ENCODE measurements at places on chromosomes 5 and 9.
A peak's percentile ranks its signal among the peaks of the same experiment; 100 is the strongest.

GRCh38 chr5:58972301-58972700 lies 389.4 kb downstream of the RAB3C start:
- DNase-seq = no peak

- DNase-seq = peak; percentile 89
Measured at GRCh38 chr5:107671742-107672210, 1.0 kb upstream of the EFNA5 start.

DNA sequence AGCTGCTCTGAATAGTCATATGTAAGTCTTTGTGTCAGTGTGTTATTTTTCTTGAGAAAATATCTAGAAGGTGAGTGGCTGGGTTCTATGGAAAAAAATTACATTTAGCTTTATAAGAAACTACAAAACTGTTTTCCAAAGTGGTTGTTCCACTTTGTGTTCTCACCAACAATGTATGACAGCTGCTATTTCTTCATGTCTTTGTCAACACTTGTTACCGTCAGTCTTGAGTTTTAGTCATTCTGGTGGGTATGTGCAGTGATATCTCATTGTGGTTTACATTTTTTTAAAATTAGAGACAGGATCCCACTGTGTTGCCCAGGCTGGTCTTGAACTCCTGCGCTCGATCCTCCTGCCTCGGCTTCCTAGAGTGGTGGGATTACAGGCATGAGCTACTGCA lies 246.4 kb downstream of the PJA2 start:
- no peak for DNase-seq

DNA sequence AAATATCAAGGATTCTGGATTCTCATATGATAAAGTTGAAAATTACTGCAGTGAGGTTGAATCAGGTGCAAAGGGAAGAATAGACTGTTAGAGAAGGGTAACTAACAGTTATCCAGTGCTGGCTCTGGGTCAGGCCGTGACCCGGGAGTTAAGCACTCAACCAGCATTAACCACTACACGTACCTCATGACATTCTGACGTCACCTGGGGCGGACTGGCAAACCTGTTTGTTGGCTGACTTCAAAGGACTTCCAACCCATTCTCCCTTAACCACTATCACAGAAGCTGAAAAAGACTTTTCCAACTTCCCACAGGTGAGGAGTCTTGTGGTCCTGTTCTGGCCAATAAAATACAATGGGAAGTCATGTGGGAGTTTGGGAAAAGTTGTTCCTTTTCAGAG lies 268.9 kb downstream of the ENC1 start:
- no peak for DNase-seq

DNA sequence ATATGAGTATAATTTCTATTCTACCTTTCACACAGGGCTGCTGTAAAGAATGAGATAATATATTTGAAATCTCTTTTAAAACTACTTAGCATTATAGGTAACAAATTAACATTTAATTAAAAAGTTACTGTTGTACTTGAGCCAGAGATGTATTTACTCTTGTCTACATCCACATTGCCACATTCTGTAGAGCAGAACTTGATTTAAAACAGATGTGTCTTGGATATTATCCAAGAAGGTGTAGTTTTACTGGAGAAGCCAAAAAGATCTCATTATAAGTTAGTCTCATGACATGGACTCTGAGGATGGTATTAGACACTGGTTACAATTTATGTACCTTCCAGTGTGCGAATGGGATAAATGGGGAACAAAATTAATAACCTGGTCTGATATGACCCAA lies 293.1 kb upstream of the CCNH start:
- DNase-seq = no peak

- no peak for DNase-seq
Measured at GRCh38 chr5:127505905-127506304, 11.5 kb upstream of the PRRC1 start.

DNA sequence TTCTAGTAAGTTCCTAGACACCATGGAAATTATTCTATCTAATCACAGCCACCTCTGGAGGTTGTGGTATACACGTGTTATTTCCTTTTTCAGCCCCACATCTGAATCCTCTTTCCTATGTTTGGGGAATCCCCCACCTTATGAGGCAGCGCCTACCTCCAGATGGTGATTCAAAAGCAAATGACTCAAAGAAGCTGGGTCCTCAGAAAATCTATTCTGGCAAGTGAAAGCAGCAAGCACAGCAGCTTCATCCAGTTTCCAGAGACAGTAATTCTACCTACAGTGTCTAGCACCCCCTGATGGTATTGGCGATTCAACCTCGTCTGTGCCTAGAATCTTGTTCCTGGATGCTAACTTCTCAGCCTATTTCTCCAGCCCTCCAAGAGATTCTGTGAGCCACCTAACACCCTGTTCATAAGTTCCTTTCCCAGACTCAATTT lies 43.0 kb downstream of the STRBP start:
- DNase-seq = no peak

GRCh38 chr5:35248843-35249780 lies 18.8 kb upstream of the PRLR start:
- DNase-seq = no peak

DNA sequence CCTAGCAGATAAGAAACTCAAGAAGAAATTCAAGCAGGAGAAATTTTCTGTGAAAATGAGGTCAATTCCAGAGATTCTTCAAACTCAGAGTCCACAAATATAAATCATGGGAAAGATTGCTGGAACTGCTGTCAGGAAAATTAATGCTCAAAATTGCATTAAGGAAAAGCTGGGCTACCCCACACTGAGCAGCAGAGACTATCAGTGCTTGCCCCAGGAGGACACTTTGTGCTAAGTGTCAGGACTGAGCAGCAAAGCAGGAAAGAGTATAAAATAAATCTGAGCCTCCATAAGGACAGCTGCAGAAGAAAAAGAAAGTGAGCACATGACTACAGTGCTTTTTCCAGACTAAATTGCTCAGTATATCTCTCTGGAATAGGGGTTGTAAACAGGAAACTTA lies 81.6 kb downstream of the RGS7BP start:
- DNase-seq = no peak

DNA sequence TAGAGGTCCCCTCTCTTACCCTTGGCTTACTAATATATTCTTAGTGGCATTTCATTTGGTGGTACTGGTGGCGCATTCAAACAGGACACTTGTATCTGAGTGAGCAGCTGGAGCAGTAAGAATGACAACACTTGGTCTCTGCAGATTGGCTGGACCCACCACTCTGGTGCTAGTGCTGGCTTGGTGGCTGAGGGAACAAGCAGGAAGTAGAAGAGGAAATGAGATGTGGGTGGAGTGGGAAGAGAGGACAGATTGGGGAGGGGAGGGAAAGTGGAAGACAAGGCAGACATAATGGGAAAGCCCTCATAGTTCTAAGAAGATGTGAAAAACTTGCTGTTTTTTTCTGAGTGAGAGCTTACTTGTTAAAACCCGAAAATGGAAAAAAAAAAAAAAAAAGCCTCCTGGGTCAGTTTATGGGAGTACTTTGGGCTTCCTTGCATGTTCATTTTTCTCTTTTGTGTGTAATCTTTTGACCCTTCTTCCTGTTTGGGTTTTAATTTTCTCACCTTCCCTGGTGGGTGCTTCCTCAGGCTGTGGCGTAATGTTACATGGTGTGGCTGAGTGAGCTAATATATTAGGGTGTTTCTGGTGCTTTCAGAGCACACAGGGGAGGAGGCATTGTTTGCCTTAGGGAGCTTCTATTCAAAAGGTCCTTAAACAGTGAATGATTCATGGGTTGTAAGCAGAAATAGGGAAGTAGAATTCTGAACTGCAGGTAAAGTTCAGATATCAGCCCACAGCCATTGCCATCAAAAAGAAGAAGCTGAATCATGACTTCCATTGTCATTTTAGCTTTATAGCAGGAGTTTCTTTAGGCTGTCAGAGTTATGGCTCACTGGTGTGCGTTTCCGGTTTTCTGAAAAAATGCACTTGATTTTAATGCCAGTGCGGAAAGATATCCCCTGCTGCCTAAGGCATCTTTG lies 52.3 kb downstream of the TLE4 start:
- no peak for DNase-seq

DNA sequence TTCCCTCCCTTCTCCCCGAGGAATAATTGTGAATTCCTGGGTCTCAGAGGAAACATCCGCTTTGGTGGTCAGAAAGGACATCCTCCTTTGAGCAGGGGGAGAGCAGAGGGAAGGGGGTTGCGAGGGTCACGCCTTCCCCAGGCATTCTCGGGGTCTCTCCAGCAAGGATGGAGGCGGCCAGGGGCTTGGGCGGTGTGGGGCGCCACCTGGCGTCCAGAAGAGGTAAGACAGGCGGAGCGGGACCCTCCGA lies 129.1 kb downstream of the KCNIP1 start:
- peak; percentile 97 for DNase-seq

GRCh38 chr9:134443174-134444037 lies 117.2 kb downstream of the RXRA start:
- peak; percentile 90 for DNase-seq

- DNase-seq = peak; percentile 28
Measured at GRCh38 chr9:90801973-90802322, 329 bp downstream of the SYK start.

DNA sequence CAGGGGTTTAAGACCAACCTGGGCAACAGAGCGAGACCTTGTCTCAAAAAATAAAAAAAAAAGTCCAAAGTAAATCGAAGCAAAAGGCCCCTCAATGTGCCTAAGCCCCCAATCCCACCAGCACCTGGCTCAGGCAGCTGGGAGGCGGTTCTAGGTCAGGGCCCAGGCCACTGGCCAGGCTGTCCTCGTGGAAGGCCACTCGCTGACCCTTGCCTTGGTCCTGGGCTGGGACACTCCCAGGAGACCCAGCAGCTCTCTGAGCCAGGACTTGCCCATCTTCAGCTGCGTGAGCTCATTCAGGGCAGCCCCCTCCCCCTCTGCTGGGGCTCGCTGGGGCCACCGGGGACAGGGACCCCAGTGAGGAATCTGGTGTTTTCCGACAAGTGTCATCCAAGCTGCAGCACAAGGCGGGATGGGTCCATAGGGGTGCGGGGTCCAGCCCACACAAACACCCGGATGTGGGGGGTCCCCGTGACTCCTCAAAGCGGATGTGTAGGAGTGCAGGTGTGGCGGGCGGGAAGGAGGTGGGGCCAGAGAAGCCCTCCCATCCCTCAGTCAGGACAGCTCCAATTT lies 4.0 kb downstream of the AGPAT2 start:
- DNase-seq = no peak

GRCh38 chr9:117535434-117535833 lies 120.6 kb upstream of the ASTN2 start:
- DNase-seq = no peak
